ENCODE measurements at places on chromosomes 4 and X. TPM values are rescaled to one million over a fixed set of nuclear protein-coding genes. Genes with fewer than 3 reads are reported as not detected.

The MAGEA9B gene
- not detected for total RNA-seq

The RBM46 gene
- not detected for total RNA-seq

The MAGEB17 gene
- not detected for total RNA-seq

- no peak for DNase-seq
These were observed 1.4 kb upstream of the CT47C1 start for GRCh38 chrX:119071381-119071780.

- DNase-seq: no peak
These were observed 3.0 kb downstream of the PLP2 start for GRCh38 chrX:49174723-49175122.

DNA sequence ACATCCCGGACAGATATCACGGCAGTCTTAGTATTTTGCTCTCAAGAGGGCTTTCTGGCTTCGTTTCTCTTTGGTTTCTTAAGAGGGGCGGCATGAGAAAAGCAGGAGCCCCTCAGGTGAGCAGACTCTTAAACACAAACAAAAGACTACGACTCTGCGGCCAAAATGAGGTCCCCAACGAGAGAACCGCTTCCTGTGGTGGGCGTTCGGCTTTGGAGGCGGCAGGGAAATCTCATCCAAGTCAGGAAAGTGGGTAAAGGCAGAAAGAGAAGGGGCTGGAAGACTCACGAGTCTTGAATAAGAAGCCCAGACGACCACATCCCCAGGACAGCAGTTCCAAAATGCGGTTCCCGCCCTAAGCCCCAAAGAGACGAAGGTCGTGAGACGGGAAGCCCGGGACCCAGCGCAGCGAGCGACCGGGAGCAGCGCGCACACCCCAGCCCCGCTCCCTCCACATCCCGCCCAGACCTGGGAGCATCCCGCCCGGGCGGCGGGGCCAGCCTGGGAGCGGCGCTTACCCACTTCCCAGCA, 409 bp downstream of the UGDH start:
- no peak for DNase-seq

DNA sequence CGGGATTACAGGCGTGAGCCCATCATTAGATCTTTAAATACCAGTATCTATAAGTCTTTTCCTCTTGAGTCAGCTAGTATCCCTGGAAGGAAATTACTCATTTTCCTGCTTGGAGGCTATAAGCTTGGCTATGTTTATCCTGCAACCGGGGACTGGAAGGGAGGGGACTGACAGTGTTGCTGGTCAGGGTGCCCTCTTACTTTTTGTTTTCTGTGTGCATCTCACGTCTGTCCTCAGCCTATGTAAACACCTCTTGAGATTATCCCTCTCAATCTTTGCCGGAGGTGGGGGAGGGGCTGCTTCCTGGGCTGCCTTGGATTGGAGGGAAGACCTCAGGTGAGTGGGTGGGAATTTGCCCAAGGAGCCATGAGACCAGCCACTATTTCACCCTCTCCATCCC, 37.0 kb downstream of the HTT start:
- no peak for DNase-seq

DNA sequence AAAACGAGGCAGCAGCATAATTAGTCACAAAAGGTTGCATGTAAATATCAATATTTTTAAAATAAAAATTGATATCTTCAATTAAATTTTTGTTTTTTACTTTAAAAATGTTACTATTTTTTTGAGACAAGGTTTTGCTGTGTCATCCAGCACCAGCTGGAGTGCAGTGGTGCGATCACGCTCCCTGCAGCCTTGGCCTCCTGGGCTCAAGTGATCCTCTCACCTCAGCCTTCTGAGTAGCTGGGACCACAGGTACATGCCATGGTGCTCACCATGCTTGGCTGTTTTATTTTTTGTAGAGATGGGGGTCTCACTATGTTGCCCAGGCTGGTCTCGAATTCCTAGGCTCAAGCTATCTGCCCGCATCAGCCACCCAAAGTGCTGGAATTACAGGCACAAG, 96.8 kb upstream of the FRAS1 start:
- DNase-seq: no peak
